ENCODE measurements at places on chromosomes 11 and 22.

GRCh38 chr11:46616551-46617133 is 385 bp downstream of the HARBI1 start:
- no peak for DNase-seq

GRCh38 chr11:86415026-86415425 is 40.3 kb downstream of the CCDC81 start:
- DNase-seq = no peak

- DNase-seq = no peak
Measured at GRCh38 chr11:111019871-111020670, 225.5 kb upstream of the POU2AF2 start.

GRCh38 chr11:31957674-31958073 is 133.2 kb upstream of the RCN1 start:
- DNase-seq = no peak

GRCh38 chr22:24894998-24895397 is 51.5 kb downstream of the LHFPL7 start:
- DNase-seq = no peak

- DNase-seq = no peak
Measured at GRCh38 chr11:87722756-87723565, 452.3 kb downstream of the RAB38 start.

DNA sequence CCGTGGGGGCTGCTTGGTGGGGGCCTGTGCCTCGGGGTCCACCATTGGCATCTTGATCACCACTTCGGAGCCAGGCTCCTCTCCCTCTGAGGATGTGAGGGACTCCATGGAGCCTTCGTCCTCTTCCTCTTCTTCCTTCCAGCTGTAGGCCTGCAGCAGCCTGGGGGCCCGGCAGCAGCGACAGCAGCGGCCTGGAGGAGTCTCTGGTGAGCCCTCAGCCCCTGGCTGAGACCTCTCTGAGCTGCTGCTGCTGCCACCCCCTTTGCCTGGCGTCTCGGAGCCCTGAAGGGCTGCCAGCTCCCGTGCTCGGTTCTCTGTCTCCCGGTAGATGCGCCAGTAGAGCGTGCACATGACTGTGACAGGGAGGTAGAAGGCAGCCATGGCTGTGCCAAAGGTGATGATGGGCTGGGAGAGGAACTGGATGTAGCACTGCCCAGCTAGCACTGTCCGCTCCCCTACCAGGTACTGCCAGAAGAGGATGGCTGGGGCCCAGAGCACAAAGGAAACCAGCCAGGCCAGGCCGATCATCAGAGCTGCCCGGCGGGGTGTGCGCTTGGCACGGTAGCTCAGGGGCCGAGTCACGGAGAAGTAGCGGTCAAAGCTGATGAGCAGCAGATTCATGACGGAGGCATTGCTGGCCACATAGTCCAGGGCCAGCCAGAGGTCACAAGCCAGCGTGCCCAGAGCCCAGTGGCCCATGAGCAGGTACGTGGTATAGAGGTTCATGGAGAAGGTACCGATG is 10.9 kb downstream of the CHRM1 start:
- no peak for DNase-seq

DNA sequence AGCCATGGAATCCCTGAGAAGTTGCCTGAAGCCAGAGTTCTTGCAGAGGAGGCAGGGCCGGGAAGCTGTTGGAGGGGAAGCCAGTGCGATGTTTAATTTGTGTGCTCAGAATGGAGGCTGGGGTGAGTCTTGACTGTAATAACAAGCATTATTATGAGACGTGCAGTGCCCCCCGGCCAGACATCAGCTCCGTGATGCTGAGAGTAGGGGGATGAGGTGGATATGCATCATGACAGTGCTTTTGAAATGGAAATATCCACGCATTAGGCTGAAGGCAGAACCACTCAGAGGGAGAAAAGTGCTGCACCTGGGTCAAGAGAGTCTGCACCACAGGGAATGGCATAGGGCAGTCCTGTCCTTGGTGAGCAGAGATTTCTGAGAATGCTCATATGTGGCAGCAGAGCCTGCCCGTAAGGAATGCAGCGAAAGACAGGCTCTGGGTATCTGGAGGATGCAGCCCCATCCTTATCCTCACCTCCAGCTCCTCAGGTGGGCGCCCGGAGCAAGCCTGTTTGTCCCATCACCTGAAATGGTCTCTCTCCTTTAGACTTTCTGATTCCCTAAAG is 37.6 kb upstream of the SEZ6L start:
- DNase-seq = no peak

DNA sequence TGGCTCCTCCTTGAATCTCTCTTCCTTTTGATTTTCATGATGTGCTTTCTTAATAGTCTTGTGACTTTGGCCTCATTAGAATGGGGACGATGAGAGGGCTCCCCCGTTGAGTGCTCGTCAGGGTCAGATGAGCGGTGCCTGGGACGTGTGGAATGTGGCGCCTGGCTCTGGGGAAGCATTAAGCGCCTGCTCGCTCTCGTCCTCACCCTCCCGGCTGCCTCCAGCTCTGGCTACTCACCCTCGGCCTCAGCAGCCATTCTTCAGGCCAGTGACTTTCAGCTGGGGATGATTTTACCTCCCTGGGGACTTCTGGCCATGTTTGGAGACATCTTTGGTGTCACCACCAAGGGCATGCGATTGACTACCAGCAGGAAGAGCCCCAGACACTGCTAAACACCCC is 69.7 kb downstream of the RPS6KA4 start:
- no peak for DNase-seq

- DNase-seq = no peak
Measured at GRCh38 chr11:126317432-126317755, 13.5 kb downstream of the DCPS start.

GRCh38 chr22:46319319-46319718 is 16.2 kb upstream of the TRMU start:
- DNase-seq = no peak

DNA sequence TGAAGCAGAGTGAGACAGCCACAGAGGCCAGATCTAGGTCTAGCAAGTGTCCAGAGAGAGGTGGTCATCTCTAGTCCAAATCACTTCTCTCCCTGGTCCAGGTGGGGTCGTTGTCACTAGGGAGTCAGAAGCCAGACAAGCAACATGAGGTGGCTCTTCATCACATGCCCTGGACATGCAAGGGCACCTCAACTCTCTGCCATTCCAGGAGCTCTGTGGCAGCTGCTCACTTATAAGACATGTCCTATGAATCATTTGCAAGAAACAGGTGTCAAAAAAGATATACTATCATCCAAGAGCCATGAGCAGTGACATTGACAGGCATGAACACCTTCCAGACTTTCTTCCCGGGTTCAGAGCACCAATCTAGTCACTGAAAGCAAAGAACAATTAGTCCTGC is 130.8 kb downstream of the GALNT18 start:
- DNase-seq = no peak

GRCh38 chr22:46142548-46143490 is 7.5 kb upstream of the PPARA start:
- no peak for DNase-seq

DNA sequence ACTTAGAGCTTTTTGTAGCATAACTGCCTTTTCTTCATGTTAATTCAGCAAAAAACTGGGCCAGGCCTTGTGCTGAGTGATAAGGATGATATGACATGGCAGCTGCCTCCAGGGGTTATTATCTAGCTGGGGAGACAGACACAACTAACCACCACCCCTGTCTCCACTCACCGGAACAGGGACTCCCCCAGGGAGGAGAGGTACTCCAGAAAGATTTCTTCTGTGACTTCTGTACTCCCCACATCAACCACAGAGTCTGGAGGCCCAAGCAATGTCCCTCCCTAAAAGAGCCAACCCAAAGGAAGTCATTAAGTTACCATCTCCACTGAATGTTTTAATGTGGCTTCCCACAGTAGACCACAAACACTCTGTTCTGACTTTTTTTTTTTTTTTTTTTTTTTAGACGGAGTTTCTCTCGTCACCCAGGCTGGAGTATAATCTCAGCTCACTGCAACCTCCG is 14.3 kb upstream of the PMM1 start:
- DNase-seq = peak; percentile 14

DNA sequence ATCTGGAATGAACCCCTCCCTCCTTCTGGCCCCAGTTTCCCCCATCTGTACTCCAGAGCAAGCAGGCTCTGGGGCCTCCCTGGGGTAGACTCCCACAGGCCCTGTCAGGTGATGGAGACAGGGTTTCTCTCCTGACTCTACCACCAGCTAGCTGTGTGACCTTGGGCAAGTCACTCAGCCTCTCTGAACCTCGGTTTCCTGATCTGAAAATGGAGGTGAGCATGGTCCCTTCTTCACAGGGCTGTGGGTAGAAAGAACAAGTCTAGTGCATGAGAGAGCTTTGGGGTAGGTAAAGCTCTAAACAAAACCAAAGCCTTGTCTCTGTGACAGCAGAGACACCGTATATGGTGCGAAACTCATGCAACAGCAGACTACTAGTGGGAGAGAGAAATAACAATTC is 5.6 kb downstream of the CD5 start:
- DNase-seq = no peak

DNA sequence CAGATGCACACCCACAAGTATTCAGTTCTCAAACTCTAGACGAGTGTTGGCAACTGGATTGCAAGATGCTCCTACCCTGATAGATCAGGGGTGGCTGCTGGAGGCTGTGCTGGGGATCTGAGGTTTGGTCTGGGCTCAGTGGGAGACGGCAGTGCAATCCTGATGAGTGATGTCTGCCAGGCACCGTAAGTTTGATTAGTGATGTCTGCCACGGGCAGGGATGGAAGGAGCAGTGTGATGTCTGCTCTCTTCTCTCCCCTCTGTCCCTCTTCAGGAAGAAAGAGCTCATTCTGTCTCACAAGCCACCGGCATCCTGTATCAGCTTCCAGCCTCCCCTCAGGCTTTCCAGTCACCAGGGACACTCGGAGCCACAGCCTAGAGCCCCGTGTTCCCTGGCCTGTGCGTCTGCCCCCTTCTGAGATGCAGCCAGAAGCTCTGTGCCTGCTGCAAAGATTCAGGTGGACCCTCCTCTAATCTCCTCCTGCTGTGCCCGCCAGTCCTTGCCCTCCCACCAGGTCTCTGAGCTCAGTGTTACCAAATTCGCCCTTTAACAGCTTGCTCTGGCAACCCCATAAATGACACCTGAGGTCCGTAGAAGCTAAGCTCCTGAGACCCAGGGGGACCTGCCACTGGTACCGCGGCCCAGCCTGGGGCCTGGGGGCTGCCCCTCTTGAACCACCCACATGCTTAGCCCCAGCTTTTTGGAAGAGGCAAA is 19.9 kb downstream of the TP53I11 start:
- DNase-seq = no peak

DNA sequence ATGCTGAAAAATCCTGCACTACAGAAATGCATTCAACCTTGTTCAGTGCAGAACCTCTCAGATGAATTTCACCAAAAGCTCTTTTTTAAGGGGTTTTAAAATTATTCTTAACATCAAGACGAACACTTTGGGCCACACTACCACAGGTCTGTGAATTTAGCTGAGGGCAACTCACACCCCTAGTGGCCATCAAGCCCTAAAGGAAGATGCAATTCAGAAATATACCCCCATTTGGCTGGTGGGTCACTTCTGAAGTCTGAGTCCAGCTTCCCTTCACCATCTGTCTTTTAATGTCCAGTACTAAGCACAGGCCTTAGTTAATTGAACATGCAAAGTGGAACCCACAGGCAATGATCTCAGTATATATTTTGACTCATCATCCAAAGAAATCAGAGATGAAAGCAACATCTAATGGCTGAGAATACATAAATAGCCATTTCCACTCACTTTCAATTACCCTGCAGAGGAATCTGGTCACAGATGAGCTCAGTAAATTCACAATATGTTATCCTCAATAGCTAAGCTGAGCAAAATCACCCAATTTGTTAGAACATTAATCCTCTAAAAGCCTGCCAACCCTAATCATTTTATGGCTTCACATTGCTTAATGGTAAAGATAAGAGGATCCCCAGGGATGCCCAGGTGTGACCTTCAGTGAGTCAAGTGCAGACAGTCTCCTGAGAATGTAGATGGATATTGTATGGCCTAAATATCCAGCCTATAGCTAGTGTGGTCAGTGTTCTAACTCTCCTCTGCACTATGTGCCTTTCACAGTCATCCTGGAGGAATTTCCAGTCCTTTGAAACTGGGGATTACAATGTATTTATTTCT is 50.3 kb downstream of the FAM76B start:
- DNase-seq = no peak

- DNase-seq = no peak
Measured at GRCh38 chr11:129655247-129655832, 160.3 kb upstream of the TMEM45B start.

DNA sequence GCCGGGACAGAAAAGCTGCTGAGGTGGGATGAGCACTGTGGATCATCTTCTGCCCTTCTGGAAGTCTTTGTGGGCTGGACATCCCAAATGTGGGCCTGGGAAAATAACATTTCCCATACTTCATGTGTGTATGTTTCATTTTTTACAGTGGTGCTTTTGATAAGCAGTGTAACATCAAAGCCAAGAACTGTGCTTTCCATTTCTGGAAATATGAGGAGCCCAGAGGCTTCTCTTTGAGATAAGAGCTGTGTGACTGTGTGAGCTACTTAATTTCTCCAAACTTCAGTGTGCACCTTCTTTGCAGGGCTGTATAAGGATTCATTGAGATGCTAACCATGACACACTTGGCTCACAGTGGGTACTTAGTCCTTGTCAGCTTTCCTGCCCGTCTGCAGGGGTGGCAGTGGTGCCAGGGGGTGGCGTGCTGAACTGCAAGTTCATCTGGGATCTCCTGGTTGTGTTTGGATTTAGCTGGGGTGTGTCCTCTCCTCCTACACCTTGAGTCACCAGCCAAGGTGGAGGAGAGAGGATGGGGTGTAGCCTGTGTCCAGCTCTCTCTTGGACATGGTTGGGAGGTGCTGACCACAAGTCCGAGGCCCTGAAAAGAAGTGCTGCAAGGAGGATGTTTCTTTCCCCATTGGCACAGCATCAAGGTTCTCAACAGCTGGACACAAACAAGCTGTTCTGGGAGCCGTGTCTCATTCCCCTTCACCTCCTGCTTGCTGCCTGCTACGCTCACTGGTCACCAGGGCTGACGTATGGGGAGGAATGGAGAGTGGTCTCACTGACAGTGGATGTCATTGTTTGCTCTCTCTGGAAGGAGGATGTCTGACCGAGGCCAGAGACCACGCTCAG is 139.4 kb downstream of the TEAD1 start:
- no peak for DNase-seq

DNA sequence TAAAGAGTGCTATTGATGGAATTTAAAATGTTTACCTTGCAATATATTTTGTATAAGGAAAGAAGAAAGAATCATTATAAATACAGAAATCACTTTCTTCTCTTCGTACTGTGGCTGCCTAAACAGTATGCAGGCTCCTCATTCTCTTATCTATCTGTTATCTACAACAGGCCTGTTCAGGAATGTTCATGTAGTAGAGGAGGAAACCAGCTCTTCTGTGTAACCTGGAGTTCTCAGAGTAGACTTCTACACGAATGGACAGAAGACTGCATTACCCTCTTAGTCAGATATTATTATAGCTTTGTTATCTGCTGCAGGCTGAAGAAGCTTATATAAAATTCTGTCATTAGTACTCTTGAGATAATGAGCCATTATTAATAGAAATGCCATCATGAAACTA is 1225.9 kb upstream of the CNTN5 start:
- DNase-seq = no peak

GRCh38 chr11:59188954-59189353 is 17.0 kb downstream of the DTX4 start:
- DNase-seq = no peak

DNA sequence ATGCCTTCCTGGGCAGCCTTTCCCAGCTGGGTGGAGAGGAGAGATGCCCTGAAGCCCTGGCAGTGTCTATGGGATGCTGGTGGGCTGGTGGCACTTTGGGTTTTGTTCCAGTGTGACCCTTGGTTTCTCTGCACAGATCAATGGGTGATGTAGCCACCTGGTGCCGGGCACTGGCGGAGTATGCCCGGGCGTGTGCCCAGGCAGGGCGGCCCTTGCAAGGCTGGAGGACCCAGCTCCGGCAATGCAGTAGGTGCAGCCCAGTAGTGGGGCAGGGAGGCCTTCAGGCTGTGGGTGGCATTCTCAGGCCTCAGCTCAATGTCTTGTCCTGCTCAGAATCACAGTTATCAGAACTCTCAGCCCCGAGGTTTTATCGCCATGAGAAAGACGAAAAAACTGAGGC is 11.9 kb downstream of the OTOG start:
- no peak for DNase-seq
